Activated CD8-positive, alpha-beta T cell treated with anti-CD3 and anti-CD28 coated beads for 36 hours (primary cell): ENCODE measurements at places on chromosomes 5 and 9. TPM values are rescaled to one million over a fixed set of nuclear protein-coding genes. Genes with fewer than 3 reads are reported as not detected.

ANGPTL2 gene
- not detected for total RNA-seq

CSF2 gene
- total RNA-seq, result 61.5 TPM

LCN1 gene
- not detected for total RNA-seq

TRIM36 gene
- 0.72 TPM for total RNA-seq

ZNF366 gene
- not detected for total RNA-seq

DNA sequence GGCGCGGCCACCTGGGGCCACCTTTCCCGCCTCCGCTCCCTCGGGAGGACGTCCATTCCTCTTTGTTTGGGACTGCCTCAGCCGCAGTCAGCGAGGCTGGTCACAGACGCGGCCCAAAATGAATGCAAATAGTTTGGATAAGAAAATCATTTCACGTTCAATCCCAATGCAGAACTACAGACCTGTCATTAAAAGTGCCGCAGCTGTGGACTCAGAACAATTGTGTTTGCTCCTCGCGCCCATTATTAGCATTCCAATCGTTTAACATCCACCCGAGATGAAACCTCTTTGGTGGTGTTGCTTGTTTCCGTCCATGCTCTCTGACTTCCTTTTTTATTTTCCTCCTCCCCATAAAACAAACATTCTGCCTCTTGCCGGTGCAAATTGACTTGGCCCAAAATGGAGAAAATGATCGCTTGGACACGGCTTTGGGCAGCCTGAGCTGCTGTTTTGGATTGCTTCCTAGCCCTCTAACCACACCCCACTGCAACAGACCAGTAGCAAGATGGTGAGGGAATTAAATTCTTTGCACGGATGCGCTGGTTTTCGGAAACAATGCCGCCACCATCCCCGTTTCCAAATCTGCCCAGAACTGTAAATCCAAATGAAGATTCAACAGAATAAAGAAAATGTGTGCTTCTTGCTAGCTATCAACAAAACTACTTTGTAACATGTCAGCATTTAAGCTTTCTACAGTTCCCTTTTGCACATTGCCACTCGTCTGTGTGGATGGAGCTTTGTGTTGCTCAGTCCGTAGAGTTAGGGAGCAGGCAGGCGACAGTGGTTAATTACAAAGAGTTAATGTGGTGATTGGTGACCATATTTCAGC is 784 bp downstream of the NLN start:
- peak overlapping the region; percentile 86 for H3K4me3 ChIP-seq
- no peaks in the 10 kb centered on the region for H3K27me3 ChIP-seq
- H3K36me3 ChIP-seq, result peaks cover 9% of the 10 kb centered on the region
- DNase-seq, result peak; percentile 13
- peak overlapping the region; percentile 88 for H3K27ac ChIP-seq

- H3K36me3 ChIP-seq, result no peaks in the 10 kb centered on the region
- no peak overlapping the region for H3K4me3 ChIP-seq
- no peak overlapping the region for H3K27ac ChIP-seq
- no peaks in the 10 kb centered on the region for H3K4me1 ChIP-seq
- H3K27me3 ChIP-seq, result no peaks in the 10 kb centered on the region
- DNase-seq, result peak; percentile 76
Observed at GRCh38 chr5:14628346-14628745, 36.2 kb upstream of the OTULIN start.

- H3K36me3 ChIP-seq, result peaks cover 58% of the 10 kb centered on the region
- H3K4me1 ChIP-seq, result peaks cover 60% of the 10 kb centered on the region
- DNase-seq, result peak; percentile 74
Observed at GRCh38 chr5:172106511-172107356, 81.3 kb downstream of the STK10 start.

DNA sequence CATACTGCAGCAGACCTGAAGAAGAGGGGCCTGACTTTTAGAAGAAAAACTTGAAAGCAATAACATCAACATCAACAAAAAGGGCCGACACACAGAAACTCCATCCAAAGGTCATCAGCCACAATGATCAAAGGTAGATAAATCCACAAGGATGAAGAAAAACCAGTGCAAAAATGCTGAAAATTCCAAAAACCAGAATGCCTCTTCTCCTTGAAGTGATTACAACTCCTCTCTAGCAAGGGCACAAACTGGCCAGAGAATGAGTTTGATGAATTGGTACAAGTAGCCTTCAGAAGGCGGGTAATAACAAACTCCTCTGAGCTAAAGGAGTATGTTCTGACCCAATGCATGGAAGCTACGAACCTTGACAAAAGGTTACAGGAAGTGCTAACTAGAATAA is 186.2 kb upstream of the RAI14 start:
- H3K4me3 ChIP-seq, result no peak overlapping the region
- peaks cover 5% of the 10 kb centered on the region for H3K27me3 ChIP-seq
- H3K27ac ChIP-seq, result no peak overlapping the region
- H3K4me1 ChIP-seq, result peaks cover under 1% of the 10 kb centered on the region
- no peaks in the 10 kb centered on the region for H3K36me3 ChIP-seq

DNA sequence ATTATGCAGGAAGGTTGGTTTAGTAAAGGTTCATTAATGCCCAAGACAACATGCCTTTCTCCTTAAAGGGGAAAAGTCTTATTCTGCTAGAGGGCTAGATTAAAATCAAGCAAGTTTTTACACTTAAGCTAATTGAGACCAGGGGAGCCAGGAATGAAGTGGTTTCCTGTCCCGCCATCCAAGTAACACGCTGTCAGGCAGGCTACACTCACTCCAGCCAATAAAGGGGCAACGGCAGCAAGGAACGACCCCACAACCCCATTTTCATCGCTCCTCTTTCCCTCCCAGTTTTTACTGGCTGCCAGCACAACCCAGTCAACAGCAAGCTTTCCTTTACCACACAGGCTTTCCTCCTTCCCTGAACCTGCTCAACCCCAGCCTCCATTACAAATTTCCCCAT is 225.1 kb downstream of the DCP2 start:
- no peak overlapping the region for H3K27ac ChIP-seq
- H3K27me3 ChIP-seq, result no peaks in the 10 kb centered on the region
- no peak for DNase-seq
- H3K4me3 ChIP-seq, result no peak overlapping the region

- H3K27ac ChIP-seq, result no peak overlapping the region
- no peaks in the 10 kb centered on the region for H3K4me1 ChIP-seq
- peaks cover 52% of the 10 kb centered on the region for H3K36me3 ChIP-seq
- no peak for DNase-seq
- no peaks in the 10 kb centered on the region for H3K27me3 ChIP-seq
Observed at GRCh38 chr5:37304888-37305287, 55.7 kb upstream of the CPLANE1 start.

GRCh38 chr9:19769213-19769612 is 19.6 kb downstream of the SLC24A2 start:
- no peak for DNase-seq
- no peak overlapping the region for H3K27ac ChIP-seq
- no peak overlapping the region for H3K4me3 ChIP-seq
- H3K4me1 ChIP-seq, result no peaks in the 10 kb centered on the region
- peaks cover 2% of the 10 kb centered on the region for H3K36me3 ChIP-seq
- H3K27me3 ChIP-seq, result peaks cover 1% of the 10 kb centered on the region

GRCh38 chr5:168667301-168667840 is 88.2 kb upstream of the PANK3 start:
- DNase-seq, result no peak
- no peaks in the 10 kb centered on the region for H3K36me3 ChIP-seq
- H3K27ac ChIP-seq, result no peak overlapping the region
- peaks cover 3% of the 10 kb centered on the region for H3K27me3 ChIP-seq
- no peaks in the 10 kb centered on the region for H3K4me1 ChIP-seq

- H3K27me3 ChIP-seq, result no peaks in the 10 kb centered on the region
- no peak for DNase-seq
Observed at GRCh38 chr5:61468483-61468865, 136.4 kb downstream of the ZSWIM6 start.

DNA sequence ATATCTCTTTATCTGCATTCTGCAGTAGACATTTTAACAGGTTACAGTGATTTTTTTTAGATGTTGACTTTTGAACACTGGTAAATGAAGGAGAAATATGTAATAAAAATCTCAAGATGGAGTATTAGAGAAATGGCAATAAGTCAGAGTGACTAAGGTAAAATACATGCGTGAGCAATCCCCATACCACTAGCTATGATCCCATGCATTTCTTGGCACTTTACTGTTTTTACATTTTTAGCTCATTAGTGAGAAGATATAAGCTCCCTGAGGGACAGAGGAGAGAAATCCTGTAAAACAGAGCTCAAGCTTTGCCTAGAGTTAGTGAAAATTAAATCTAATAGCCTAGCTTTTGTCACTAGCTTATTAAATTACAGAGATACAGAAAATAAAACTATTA is 181.9 kb upstream of the TRPM3 start:
- H3K4me3 ChIP-seq, result no peak overlapping the region
- DNase-seq, result no peak
- H3K27me3 ChIP-seq, result peaks cover 5% of the 10 kb centered on the region
- H3K4me1 ChIP-seq, result no peaks in the 10 kb centered on the region

GRCh38 chr9:89597711-89598362 is 7.0 kb upstream of the GADD45G start:
- no peak overlapping the region for H3K4me3 ChIP-seq
- peak; percentile 73 for DNase-seq
- H3K27ac ChIP-seq, result no peak overlapping the region
- H3K36me3 ChIP-seq, result no peaks in the 10 kb centered on the region
- H3K27me3 ChIP-seq, result peaks cover 2% of the 10 kb centered on the region
- H3K4me1 ChIP-seq, result no peaks in the 10 kb centered on the region
